ENCODE measurements at places on chromosomes 1 and 21. TPM values are rescaled to one million over a fixed set of nuclear protein-coding genes. Genes with fewer than 3 reads are reported as not detected.

GRCh38 chr1:34128186-34128889 lies 36.7 kb downstream of the CSMD2 start:
- no peak for DNase-seq

Gene TARDBP
- total RNA-seq: 128 TPM

Gene THEM5
- total RNA-seq: not detected

GRCh38 chr1:97377432-97378034 lies 543.3 kb downstream of the DPYD start:
- no peak for DNase-seq

DNA sequence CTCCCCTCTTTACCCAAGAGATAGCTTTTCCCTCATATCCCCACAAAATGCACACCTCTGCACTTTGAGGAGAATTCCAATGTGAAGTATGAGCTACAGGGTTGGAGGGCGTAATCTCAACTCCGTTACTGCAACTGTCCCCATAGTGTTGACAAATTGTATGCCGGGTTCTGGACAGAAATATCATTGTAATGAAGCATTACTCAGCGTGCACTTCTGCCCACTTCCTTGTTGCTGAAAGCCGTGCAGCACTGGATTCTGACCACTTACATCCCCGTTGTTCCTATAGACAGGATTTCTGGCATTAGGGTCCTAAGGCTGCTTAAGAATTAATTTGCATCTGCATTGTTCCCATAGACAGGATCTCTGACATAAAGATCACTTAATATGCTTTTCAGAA lies 205.6 kb downstream of the RHOU start:
- no peak for DNase-seq

Gene ARHGEF19
- total RNA-seq: 8.6 TPM

Gene CA6
- not detected for total RNA-seq

Gene CD52
- total RNA-seq: 14.7 TPM

DNA sequence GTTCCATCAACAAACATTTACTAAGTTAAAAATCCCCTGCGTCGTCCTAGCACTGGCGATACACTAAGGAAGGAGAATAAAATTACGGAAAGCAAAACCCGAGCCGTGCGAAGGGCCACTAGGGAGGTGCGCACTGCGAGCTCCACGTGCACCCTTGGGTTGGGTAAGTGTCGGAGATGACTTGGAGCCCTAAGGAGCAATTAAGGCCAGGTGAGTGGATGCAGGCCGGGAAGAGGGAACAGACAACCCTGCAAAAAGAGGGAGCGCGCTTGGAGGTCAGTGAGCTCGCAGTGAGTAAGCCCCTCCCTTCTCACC lies 704 bp downstream of the WDR4 start:
- no peak for DNase-seq

GRCh38 chr1:30708361-30708728 lies 15.0 kb downstream of the MATN1 start:
- DNase-seq: no peak

DNA sequence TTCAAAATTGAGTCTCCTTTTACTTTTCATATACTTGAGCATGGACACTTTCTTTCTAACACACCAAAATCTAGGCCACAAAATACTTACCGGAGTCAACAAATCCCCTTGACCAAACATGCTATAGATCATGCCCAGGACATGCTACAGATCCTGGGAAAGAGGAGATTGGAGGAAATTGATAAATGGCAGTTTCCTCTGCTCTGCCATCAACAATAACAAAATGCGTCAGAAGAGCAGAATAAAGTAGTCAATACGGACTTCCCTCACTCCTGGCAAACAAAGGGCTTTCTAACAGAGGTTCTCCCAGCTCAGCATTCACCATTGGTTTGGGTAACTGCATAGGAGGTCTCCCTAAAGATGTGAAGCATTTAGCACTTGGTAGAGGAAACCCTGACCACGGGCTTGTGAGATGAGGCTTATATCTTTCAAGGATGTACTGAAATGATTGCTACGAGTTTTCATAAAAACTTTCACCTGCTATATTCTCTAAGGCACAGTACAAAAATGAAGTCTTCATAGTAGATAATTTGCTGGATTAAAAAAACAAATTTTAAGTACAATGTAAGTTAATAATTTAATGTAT lies 283.8 kb upstream of the RUNX1 start:
- no peak for DNase-seq

Gene CD84
- 10.8 TPM for total RNA-seq

DNA sequence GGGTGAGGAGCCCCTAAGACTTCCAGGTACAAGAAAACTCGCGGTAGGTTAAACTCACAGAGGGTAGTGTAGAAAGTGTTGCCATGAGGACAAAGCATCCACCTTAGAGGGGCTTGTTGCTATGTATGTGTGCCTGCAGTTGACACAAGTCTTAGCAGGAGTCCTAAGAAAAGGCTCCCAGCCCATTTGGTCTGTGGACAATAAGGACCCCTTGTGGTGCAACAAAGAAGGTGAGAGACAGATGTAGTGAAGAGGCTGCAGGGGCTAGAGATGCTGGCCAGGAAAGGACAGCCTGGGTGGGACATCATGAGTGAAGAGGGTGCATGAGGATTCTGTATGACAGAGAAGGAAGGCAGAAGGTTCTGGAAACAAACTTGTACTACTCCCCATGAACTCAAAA lies 36.3 kb upstream of the IL10 start:
- DNase-seq: no peak

- DNase-seq: peak; percentile 71
Observed at GRCh38 chr1:155127105-155127966, at the start of gene EFNA1. TSS of gene EFNA1 (plus strand) at chr1:155127876. CDS start at chr1:155127978, 102 bp downstream.

DNA sequence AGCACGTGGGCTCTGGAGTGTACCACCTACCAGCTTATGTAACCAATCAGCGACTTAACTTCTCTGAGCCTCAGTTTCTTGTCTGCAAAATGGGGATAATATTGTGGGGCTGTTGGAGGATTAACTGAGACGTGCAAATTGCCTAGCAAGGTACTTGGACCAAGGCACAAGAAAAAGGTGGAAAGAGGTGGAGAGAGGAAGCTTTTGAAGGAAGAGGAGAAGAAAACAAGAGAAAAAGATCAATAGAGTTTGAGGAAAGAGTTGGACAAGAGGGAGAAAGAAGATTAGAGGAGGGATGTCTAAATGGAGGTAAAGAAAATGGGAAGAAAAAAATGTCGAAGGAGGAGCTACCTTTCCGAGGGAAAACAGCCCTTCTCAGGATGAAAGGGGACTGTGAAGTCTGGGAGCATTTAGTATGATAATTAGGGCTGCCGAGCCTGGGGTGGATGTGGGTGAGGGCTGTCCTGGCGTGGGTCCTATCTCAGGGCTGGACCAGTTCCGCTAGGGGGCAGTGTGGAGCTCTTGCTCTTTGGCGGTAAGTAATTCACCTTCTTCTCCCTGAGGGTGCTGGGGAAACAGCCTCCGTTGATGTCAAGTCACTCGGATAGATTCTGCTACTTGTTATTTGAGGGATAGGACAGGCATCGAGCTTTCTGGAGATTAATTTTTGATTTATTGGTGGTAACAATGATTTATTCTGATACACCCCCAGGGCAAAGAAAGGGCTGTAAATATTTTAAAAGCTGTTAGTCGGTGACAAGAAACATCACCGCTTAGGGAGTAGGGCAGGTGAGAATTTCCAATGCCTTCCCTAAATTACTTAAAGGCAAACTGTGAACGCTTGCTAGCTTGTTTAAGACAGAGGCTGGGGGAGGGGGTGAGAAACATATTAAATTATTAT lies 79.0 kb upstream of the NFASC start:
- peak; percentile 77 for DNase-seq

GRCh38 chr1:2231532-2232254 lies 3.6 kb downstream of the SKI start:
- DNase-seq: peak; percentile 93

DNA sequence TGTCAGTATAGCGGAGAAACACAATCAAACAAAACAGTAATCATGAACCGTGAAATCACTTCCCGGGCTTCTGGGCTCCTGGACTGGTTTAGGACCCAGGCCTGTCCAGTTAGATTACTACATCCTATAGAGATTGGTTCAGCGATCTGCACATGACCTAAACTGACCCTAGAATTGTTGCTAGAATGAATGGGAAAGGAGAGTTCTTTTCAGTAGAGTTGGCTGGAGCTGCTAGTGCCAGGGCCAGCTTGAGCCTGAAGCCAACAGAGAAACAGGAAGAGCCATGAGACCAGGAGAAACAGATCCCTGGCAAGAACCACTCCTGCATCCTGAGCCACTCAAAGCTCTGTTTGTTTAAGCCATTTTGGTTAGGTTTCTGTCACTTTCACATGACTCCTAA lies 474.3 kb upstream of the C1orf87 start:
- DNase-seq: peak; percentile 46

GRCh38 chr1:87242445-87243185 lies 86.1 kb upstream of the LMO4 start:
- DNase-seq: no peak

GRCh38 chr1:51549016-51549619 lies 30.1 kb upstream of the EPS15 start:
- DNase-seq: no peak

GRCh38 chr1:30446508-30446907 lies 276.9 kb downstream of the MATN1 start:
- DNase-seq: no peak

- no peak for DNase-seq
Observed at GRCh38 chr1:199907361-199907760, 120.1 kb upstream of the NR5A2 start.

Measured in aorta (tissue), 5 donors.